ENCODE measurements at places on chromosomes 1 and 21. TPM values are rescaled to one million over a fixed set of nuclear protein-coding genes. Genes with fewer than 3 reads are reported as not detected.

The ERVH48-1 gene
- total RNA-seq = not detected

DNA sequence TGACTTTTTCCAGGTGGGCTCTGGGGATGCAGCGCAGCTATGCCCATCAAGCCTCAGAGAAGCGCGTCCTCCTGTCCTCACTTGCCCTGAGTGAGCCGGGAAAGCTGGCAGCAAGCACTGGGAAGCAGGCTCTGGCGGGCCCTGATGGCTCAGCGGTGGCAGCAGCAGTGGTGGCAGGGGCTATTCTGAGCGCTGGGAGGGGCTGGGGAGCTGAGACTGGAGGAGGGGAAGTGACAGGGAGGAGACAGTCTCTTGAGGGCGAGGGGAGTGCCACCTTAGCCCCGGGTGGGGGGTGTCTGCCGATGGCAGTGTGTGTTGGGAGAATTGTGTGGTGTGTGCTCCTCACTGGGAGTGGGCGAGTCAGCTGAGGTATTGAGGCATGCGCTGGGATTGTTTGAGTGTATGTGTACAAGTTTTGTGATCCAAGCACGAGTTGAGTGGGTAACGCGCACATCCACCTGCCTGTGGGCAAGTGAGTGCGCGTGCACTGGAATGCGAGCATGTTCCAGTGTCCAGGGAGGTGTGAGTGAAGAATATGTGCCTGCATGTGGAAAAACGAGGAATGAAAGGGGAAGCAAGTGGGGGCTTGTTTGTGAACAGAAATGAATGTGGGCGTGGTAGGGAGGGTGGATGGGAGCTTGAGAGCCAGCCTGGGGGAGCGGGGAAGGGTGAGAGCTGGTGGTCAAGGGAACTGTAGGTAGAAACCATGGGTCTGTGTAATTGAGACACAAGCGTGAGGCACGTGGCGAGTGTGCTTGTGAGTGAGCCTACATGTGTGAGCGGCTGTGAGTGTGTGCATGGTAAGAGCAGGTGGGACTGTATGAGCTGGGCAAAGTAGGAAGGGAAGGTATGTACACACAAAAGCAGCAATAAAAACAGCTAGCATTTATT is 2.9 kb upstream of the FOXO6 start:
- DNase-seq = peak; percentile 28

The ANGPTL1 gene
- total RNA-seq = 2.0 TPM

The KISS1 gene
- not detected for total RNA-seq

GRCh38 chr1:13450204-13450603 is 40.0 kb downstream of the PRAMEF20 start:
- no peak for DNase-seq

- no peak for DNase-seq
These were observed 15.5 kb downstream of the LRIF1 start for GRCh38 chr1:110948038-110948810.

The COPA gene
- 161 TPM for total RNA-seq

Measured in frontal cortex (tissue), 4 donors.